DND-41 (cell line): ENCODE measurements at places on chromosomes 11 and 22.
A peak's percentile ranks its signal among the peaks of the same experiment; 100 is the strongest.

GRCh38 chr11:475941-476340 lies 25.9 kb downstream of the PTDSS2 start:
- peaks cover 15% of the 10 kb centered on the region for H3K36me3 ChIP-seq
- no peak for DNase-seq
- H3K4me1 ChIP-seq: no peaks in the 10 kb centered on the region
- no peaks in the 10 kb centered on the region for H3K27me3 ChIP-seq
- no peak overlapping the region for H3K27ac ChIP-seq
- no peak overlapping the region for H3K4me3 ChIP-seq

DNA sequence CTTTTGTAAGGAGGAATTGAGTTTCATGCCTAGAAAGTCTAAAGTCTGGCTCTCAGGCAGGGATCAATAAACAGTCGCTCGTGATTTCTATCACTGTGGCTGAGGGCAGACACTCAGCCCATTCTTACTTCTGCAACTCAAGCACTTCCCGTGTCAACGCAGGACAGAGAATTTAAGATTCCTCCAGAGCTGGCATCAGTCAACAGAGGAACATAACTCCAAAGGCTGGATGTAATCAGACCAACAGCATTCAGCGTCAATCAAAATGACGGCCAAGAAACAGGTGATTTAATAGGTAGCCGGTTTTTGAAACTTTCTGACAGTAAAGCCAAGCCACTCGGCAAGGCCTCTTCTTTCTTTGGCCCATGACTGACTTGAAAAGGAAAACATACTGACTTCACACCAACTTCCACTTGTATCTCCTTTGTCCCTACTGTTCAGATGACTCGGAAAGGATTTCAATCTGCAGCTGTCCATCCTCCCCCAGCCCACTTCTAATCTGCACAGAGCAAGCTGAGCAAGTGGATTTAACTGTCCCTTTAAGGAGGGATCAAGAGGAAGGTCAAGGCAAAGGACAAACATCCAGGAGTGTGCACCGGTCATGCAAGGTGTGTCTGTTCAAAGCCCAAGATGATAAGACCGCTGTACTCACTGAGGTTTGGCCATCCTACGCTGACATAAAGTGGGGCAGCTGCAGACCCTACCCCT lies 9.5 kb downstream of the VPS37C start:
- no peaks in the 10 kb centered on the region for H3K27me3 ChIP-seq
- no peak for DNase-seq
- no peak overlapping the region for H3K27ac ChIP-seq
- no peaks in the 10 kb centered on the region for H3K36me3 ChIP-seq

DNA sequence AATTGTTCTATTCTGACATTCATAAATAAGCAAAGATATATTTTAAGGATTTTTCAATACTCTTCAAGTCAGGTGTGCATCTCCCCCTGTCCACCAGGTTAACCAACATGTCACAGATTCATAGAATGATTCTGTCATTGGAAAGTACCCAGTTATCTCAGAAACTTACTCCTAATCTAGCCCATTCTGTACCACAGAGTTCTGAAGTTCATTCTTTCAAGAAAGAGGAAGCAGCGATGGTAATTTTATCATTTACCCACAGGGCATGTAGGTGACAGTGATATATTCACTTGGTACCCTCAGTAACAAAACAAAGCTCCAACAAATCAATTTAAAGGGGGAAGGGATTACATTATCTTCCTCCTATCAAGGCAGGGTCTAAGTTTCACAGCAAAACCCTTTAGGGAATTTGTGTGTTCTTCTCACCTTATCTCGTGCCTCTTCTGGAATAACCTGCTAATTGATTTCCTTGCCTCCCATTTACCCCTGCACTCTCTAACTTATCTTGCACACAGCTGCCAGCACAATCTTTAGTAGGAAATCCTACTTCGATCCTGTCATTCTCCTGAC lies 19.0 kb upstream of the MPPED2 start:
- no peaks in the 10 kb centered on the region for H3K27me3 ChIP-seq
- DNase-seq: no peak
- H3K36me3 ChIP-seq: no peaks in the 10 kb centered on the region

DNA sequence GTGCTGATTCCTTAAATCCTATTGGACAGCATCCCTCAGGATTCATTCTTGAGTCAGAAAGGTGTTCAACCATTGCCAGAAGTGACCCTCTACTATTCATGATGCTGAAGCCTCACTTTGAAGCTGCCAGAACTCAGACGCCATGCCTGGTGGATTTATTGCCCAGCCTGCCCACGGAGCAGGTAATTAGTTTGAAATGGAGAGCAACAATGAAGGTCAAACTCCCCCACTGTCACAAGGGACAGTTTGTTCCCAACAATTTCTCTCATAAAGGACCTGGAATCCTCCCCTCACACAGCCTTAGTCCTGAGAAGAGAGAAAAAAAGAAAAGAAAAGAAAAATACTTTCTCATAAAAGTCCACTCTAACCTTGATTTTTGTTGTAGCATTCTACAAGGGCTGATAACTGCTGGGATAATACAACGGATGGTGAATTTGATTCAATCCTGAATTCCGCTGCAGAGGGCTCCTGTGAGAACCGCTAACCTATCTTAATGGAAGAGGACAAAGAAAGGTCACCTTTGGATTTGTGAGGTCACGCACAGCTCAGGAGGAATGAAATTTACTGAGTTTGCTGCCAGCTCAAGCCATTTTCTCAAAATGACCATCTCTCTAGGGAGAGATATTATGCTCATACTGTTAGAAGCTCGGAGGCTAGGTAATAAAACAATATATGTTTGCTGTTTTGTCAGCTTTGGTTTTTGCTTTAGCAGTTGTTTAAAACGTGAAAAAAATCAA lies 161.6 kb upstream of the SYN3 start:
- H3K27me3 ChIP-seq: no peaks in the 10 kb centered on the region
- H3K4me1 ChIP-seq: no peaks in the 10 kb centered on the region
- no peak overlapping the region for H3K4me3 ChIP-seq
- H3K36me3 ChIP-seq: no peaks in the 10 kb centered on the region
- DNase-seq: no peak

GRCh38 chr11:16015741-16016467 lies 340.4 kb downstream of the SOX6 start:
- H3K27ac ChIP-seq: no peak overlapping the region
- H3K4me1 ChIP-seq: no peaks in the 10 kb centered on the region
- no peak for DNase-seq
- peaks cover 11% of the 10 kb centered on the region for H3K27me3 ChIP-seq

GRCh38 chr11:134819041-134819440 lies 407.0 kb upstream of the B3GAT1 start:
- H3K4me3 ChIP-seq: no peak overlapping the region
- H3K4me1 ChIP-seq: no peaks in the 10 kb centered on the region
- H3K27me3 ChIP-seq: no peaks in the 10 kb centered on the region
- no peak overlapping the region for H3K27ac ChIP-seq

- no peaks in the 10 kb centered on the region for H3K4me1 ChIP-seq
- no peak overlapping the region for H3K4me3 ChIP-seq
- H3K36me3 ChIP-seq: no peaks in the 10 kb centered on the region
- peaks cover 11% of the 10 kb centered on the region for H3K27me3 ChIP-seq
- no peak overlapping the region for H3K27ac ChIP-seq
These were observed 6.1 kb upstream of the ELF5 start for GRCh38 chr11:34519595-34520235.

- peaks cover 29% of the 10 kb centered on the region for H3K36me3 ChIP-seq
- H3K4me3 ChIP-seq: peak overlapping the region; percentile 72
- no peak for DNase-seq
These were observed 1.4 kb downstream of the TMEM123 start for GRCh38 chr11:102451041-102451680.

GRCh38 chr22:19992481-19992911 lies 24.1 kb downstream of the ARVCF start:
- no peak for DNase-seq
- no peaks in the 10 kb centered on the region for H3K4me1 ChIP-seq
- H3K27me3 ChIP-seq: no peaks in the 10 kb centered on the region
- no peak overlapping the region for H3K27ac ChIP-seq

- H3K27ac ChIP-seq: no peak overlapping the region
- H3K4me1 ChIP-seq: peaks cover 30% of the 10 kb centered on the region
- H3K36me3 ChIP-seq: no peaks in the 10 kb centered on the region
- no peak overlapping the region for H3K4me3 ChIP-seq
These were observed 34.1 kb upstream of the WNT7B start for GRCh38 chr22:46010951-46011626.

- H3K27me3 ChIP-seq: no peaks in the 10 kb centered on the region
- peaks cover 10% of the 10 kb centered on the region for H3K4me1 ChIP-seq
- no peak for DNase-seq
- H3K36me3 ChIP-seq: no peaks in the 10 kb centered on the region
- no peak overlapping the region for H3K4me3 ChIP-seq
- no peak overlapping the region for H3K27ac ChIP-seq
These were observed 1.9 kb downstream of the NLRP6 start for GRCh38 chr11:279966-280705.

DNA sequence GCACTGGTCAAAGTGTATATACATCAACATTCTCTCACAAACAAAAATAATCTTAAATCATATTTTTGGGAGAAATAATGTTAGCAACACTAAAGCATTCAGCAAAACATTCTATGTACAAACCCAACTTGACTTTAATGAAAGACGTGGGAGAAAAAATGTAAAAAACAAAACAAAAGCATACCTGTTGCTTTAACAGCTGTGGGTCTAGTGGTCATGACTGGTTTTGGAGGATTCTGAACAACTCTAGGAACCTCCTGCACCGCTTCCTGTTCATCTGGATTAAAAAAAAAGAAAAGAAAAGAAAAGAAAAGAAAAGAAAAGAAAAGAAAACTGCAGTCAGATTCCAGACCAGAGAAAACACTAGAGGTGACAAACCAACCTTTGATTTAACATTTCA lies 2.1 kb downstream of the FNBP4 start:
- peaks cover 30% of the 10 kb centered on the region for H3K4me1 ChIP-seq
- H3K27me3 ChIP-seq: no peaks in the 10 kb centered on the region
- H3K36me3 ChIP-seq: peaks cover 49% of the 10 kb centered on the region
- peak overlapping the region; percentile 60 for H3K27ac ChIP-seq
- no peak for DNase-seq

GRCh38 chr11:128904303-128904655 lies 13.1 kb downstream of the KCNJ5 start:
- H3K27me3 ChIP-seq: peaks cover 50% of the 10 kb centered on the region
- no peaks in the 10 kb centered on the region for H3K36me3 ChIP-seq

DNA sequence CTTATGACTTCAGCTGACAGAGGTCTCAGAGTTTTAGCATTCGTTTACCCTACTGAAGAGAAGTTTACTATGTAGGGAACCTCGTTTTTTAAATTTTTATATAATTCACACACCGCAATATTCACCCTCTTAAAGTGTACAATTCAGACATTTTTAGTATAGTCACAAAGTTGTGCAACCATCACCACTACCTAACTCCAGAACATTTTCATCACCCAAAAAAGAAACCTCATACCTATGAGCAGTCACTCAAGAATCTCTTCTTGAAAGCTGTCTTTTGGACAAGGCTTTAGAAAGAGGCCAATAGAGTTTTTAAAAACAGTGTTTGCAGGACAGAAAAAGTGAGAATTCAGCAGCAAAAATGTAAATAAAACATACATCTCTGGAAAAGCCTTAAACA lies 39.5 kb upstream of the CLNS1A start:
- no peak for DNase-seq
- H3K4me1 ChIP-seq: no peaks in the 10 kb centered on the region
- no peak overlapping the region for H3K4me3 ChIP-seq

GRCh38 chr11:72702096-72702495 lies 27.9 kb upstream of the PDE2A start:
- H3K4me3 ChIP-seq: no peak overlapping the region
- H3K4me1 ChIP-seq: no peaks in the 10 kb centered on the region
- H3K36me3 ChIP-seq: peaks cover 97% of the 10 kb centered on the region
- no peak overlapping the region for H3K27ac ChIP-seq
- no peaks in the 10 kb centered on the region for H3K27me3 ChIP-seq
- DNase-seq: no peak

- no peaks in the 10 kb centered on the region for H3K4me1 ChIP-seq
- H3K27me3 ChIP-seq: peaks cover 32% of the 10 kb centered on the region
- no peak overlapping the region for H3K27ac ChIP-seq
- H3K4me3 ChIP-seq: no peak overlapping the region
- no peak for DNase-seq
These were observed 162.6 kb downstream of the FEZ1 start for GRCh38 chr11:125333354-125334073.

- H3K4me3 ChIP-seq: peak overlapping the region; percentile 73
- H3K36me3 ChIP-seq: no peaks in the 10 kb centered on the region; the same call in 1 of the 2 replicates
- H3K4me1 ChIP-seq: peaks cover 34% of the 10 kb centered on the region
- H3K27me3 ChIP-seq: peaks cover 4% of the 10 kb centered on the region
These were observed 526 bp downstream of the TPST2 start for GRCh38 chr22:26589367-26589844.

DNA sequence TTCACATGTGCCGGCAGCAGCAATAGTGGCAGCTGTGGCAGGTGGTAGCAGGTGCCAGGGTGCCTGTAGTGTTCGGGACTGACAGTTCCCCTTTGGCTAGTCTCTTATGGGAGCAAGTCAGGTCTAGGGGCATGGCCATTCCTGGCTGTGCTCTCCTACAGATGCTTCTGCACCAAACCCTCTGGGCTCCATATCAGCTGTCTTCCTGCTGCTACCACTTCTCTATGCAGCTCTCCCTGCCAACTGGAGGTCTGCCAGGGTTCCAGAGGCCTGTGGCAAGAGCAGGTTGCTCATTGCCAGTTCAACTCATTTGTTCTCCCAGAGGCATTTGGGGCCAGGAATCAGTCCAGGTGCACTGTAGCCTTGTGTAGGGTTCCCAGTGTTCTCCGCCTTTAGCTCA lies 473.7 kb downstream of the JRKL start:
- DNase-seq: no peak
- H3K4me1 ChIP-seq: no peaks in the 10 kb centered on the region
- H3K4me3 ChIP-seq: no peak overlapping the region
- no peak overlapping the region for H3K27ac ChIP-seq
- H3K27me3 ChIP-seq: no peaks in the 10 kb centered on the region

DNA sequence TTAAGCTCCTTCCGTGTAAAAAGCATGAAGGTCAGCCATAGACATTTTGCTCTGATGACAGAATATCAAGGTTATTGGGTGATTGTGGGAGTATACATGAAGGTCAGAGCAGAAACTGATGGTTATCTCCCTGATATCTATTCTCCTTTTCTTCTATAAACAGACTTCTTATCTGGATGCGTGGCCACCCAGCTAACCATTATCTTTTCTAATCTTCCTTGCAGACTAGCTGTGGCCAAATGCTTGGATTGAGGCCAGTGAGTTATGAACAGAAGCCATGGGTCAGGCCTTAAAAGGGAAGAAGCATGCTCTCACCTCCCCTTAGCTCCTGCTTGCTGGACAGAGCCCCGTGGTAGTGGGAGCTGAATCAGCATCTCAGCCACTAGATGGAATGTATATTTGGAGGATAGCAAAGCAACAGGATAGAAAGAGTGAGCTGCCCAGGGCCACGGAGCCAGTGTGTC lies 31.3 kb upstream of the LRRC55 start:
- DNase-seq: no peak
- no peak overlapping the region for H3K27ac ChIP-seq
- H3K27me3 ChIP-seq: peaks cover 7% of the 10 kb centered on the region
- no peak overlapping the region for H3K4me3 ChIP-seq
- no peaks in the 10 kb centered on the region for H3K36me3 ChIP-seq
